Mesendoderm (in vitro differentiated cells): ENCODE measurements at places on chromosomes 11 and 22.

- DNase-seq, result peak; percentile 34
These were observed 19.8 kb downstream of the PTDSS2 start for GRCh38 chr11:469684-470560.

DNA sequence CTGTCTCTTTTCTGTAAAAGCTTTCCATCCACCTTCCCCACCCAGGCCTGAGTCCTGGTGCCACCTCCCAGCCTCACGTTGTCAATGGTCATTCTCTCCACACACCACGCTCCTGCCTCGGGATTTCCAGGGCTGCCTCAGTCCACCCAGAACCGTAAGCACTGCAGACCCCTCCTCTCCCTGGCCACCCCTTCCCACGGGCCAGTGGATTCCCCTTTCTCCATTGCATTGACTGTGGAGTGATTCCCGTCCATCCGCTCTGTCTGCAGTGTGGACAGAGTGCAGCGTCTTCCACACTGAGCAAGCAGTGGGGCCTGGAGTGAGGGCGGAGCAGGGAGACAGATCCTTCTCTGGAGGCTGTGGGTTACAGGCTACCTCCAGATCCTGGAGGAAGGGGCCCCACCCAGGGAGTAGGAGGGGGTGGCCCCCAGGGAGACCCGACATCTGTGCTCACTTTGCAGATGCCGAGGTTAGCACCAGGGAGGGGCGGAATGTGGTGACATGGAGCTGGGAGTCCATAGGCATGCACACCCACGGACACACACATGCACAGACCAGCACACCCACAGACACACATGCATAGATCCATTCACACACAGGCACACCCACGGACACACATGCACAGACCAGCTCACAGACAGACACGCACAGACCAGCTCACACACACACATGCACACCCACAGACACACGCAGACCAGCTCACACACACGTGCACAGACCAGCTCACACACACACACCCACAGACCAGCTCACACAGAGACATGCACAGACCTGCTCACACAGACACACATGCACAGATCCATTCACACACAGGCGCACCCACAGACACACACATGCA is 109.6 kb upstream of the B3GAT1 start:
- no peak for DNase-seq

GRCh38 chr22:50141891-50142363 is 28.6 kb upstream of the PANX2 start:
- peak; percentile 46 for DNase-seq

- peak; percentile 84 for DNase-seq
These were observed 2.7 kb upstream of the KRTAP5-6 start for GRCh38 chr11:1694064-1694845.

GRCh38 chr22:37681556-37682049 is 4.5 kb upstream of the NOL12 start:
- peak; percentile 81 for DNase-seq

- no peak for DNase-seq
These were observed 34.2 kb downstream of the IL18 start for GRCh38 chr11:112129656-112130055.

DNA sequence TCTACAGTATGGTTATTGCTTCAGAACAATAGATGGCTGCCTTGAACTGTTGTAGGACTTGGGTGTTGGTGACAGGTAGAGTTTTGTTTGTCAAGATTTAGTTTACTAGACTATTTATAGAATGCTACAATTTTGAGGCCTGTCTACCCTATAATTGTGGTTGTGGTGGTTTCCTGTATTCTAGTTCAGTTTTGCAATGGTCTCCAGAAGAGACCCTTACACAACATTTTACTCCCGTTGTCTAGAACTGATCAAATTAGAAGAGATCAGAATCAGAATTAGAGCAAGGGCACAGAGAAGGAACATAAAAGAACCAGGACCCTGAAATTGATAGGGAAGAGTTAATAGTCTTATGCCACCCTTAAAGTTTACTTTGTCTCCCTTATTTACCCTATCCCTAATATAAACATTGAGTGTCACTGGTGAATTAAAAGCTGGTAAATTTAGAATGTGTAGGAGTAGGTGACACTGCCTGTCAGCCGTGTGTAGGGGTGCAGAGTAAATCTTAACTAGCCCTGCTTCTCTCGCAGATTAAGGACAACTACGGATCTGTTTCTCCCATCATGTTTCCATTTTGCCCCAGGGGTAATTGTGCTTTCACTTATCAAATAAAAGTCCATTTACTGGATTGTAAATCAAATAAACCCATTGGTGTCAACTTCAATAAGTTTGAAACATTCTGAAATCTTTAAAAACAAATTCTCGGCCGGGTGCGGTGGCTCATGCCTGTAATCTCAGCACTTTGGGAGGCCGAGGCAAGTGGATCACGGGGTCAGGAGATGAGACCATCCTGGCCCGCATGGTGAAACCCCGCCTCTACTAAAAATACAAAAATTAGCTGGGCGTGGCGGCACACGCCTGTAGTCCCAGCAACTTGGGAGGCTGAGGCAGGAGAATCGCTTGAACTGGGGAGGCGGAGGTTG is 10.9 kb upstream of the PHLDB1 start:
- DNase-seq, result no peak

DNA sequence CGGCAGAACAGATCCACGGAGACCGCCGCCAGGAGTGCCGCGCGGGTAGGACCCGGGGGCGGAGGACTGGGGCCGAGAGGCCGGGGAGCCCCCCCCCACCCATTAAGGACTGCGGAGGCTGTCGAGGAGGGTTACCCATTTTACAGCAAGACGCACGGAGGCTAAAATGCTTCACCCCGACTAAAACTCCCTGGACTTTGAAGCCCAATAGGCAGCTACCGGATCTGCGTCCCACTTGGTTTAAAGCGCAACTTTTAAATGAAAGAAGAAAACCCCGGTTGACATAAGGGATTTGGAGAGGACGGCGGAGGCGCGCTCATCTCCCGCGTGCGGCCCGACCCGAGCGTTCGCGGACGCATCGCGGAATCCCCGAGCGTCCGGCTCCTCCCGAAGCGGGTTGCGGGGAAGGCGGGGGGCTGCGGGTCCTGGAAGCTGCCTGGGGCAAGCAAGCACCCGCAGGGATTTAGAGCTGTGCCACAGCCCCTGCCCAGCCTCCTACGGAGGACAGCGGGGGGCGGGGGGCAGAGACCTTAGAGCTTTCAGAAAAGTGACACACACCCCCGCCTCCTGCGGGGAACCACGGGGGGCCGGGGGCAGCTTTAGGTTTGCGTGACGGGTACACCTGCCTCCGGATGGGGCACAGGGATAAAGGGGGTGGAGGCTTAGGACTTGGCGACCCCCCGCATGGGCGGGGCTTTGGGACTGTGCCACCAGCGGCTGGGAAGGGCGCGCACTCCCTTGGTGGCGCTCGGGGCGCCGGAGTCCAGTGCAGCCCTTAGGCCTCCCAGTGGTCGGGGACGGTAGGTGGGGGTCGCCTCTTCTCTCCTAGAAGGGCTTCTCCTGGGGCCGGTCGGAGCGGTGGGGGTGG is 760 bp upstream of the CELSR1 start:
- DNase-seq, result peak; percentile 48

GRCh38 chr11:119999220-119999619 is 138.7 kb downstream of the TRIM29 start:
- peak; percentile 86 for DNase-seq

- no peak for DNase-seq
These were observed 39.8 kb upstream of the POGLUT3 start for GRCh38 chr11:108538022-108538424.

GRCh38 chr22:46935506-46936377 is 173.3 kb downstream of the TBC1D22A start:
- no peak for DNase-seq

DNA sequence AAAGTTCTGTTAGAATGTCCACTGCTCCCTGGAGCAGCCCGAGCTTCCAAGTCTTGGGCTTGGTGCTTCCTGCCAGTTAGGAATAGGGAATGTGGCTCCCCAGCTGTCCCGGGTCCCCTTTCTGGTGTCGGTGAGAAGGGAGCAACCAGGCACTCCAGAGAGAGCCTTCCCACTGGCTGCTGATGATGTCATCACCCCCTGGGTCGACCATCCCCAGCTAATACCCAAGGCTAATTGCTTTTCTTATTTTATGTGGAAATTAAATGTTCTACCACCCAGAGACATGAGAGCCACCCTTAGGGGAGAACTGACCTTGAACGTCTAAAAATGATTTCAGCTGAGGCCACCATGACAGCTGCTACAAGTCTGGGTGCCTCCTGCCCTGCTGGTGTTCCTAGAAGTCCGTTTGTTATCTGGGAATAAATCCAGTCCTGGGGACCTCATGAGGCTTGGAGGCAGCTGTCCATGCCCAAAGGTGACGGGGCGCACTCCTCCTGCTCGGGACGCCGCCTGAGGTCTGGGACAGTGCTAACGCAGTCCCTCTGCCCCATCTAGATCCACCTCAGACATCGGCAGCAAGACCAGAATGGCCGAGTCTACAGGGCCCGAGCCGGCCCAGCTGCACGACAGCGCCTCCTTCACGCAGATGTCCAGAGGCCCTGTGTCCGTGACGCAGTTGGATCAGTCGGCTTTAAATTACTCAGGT is 42.3 kb downstream of the C11orf91 start:
- peak; percentile 13 for DNase-seq

- DNase-seq, result no peak
These were observed 17.5 kb upstream of the SLC25A1 start for GRCh38 chr22:19195796-19196731.

DNA sequence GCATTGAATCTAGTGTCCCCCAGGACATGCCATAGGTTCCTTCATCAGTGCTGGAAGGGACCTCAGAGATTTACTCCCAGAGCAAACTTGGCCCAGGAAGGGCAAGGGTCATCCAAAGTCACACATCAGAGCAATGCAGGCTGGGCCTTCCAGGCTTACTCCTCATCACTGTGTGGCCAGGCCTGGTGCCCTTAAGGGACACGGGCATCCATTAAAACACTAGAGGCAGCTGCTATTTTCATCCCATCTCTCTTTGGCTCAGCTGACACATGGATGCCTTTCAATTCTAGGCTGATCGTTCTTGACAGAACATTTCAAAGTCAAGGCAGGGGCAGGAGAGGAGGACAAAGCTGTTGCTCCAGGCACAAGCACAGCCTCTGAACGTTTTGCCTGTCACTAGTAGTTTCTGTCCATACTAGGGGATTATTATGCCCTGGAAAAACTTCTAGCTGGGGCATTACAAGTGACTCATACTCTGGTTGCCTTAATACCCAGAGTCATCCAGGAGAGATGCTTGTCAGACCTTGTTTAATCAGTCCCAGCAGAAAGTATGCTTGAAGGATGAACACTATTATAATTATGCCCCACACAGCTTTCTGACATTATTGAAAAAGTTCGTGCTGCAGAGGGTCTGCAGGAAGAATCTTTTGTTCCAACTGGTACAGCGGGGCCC is 240.3 kb downstream of the TENM4 start:
- DNase-seq, result no peak

- DNase-seq, result no peak
These were observed 19.1 kb upstream of the IL18BP start for GRCh38 chr11:71979602-71980001.

- DNase-seq, result no peak
These were observed 93.9 kb downstream of the YAP1 start for GRCh38 chr11:102204174-102204573.

DNA sequence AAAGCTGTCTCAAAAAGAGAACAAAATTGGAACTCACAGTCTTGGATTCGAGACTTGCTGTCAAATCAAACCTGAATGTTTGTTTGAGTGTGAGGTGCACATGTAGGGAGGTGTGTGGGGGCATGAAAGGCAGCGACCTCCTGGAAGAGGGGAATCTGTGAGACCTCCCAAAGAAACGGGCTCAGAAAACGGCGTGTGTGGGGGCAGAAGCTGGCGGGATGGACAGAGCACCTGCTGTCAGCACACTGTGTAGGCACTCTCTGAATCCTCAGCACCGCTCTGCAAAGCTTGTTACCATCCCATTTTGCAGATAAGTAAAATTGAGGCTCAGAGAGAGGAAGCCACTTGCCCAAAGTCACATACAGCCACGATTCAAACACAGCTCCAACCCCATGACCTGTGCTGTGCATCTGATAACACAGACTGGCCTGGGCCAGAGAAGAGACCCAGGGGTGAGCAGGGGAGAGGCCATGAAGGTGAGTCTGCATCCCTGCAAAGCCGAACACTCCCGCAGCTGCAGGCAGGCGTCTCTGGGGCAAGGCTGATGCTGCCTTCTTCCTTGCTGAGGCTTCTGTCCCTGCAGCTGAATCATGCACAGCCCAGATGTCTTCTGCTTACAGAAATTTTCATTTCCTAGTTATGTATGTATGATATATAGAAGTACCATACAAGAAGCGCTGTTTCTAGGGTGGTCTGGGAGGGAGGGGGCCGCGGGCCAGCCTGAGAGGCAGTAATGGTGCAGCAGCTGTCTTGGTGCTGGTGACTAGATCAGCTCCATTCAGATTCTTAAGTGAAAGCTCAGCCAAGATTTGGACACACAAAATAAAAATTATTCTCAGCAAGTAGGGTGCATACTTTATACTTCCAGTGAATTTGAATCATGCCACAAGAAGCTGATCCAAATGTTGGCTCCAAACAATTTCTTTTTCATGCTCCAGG is 67.3 kb upstream of the SHISAL1 start:
- no peak for DNase-seq

DNA sequence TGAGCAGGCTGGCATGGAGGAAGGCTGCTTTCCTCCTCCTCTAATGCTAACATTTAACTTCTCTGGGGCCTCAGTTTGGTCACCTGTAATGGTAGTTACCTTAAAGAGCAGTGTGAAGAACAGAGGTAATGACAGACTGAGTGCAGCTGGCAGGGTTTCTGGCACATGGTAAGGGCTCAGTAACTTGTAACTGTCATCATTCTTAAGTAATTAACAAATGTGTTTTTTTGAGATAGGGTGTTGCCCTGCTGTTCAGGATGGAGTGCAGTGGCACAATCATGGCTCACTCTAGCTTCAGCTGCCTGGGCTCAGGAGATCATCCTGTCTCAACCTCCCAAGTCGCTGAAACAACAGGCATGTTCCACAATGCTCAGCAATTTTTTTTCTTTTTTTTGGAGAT is 242.0 kb upstream of the SYN3 start:
- no peak for DNase-seq

DNA sequence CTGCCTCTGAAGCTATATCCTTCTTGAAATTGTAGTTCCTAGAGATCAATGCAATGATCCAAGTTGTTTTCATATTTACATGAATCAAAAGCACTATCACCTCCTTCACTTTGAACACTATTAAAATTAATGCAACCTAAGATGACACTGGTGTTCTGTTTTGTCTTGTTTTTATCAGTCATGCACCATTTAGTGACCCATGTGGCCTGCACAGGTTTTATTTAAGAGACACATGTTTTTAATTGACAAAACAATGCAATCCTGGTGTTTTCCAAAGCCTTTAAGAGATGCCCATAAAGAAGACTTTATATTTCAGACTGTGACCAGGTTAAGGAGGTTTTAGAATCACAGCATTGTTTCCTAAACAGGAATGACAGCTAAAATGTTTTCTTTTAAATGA is 177.5 kb downstream of the FAM181B start:
- DNase-seq, result no peak

GRCh38 chr11:118892964-118893363 is 9.3 kb downstream of the CXCR5 start:
- DNase-seq, result no peak

GRCh38 chr11:124768914-124769313 is 6.8 kb upstream of the ESAM start:
- no peak for DNase-seq

DNA sequence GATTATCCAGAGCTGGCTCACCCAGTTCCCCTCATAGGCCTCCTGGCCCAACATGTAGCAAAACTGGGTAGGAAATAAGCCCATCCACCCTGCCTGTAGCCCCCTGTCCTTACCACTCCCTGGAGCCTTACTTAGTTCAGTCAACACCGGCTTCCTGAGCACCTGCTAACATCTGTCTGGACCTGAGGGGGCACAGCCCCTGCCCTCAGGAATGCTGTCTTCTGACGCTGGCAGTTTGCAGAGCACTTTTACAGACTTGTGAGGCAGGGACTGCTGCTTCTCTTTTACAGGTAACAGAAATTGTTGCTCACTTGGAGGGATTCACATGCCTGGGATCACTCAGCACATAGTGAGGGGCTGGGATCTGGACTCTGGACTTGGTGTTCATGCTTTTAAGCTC is 152.0 kb upstream of the TBCEL start:
- no peak for DNase-seq
